ENCODE measurements at places on chromosomes 2 and 18.

GRCh38 chr2:191228861-191229260, 16.3 kb upstream of the MYO1B start:
- DNase-seq, result no peak

DNA sequence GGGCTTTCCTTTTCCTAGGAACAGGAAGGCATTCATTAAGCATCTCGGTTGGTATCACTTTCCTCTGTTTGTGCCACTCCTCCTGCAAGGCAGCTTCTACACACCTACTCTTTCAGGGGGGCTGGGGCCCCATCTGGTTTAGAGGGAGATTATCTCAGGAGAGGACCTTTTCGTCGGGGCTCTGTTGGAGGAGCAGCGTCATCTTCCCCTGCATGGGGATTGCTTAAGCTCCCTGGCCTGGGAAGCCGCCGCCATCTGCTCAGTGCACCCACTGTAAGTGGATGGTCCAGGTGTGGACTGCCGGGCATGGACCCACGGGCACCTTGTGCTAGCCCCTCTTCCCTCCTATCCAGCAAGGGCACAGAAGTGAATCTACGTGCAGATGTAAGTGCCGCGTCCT, 355.3 kb upstream of the SMIM21 start:
- DNase-seq, result no peak

DNA sequence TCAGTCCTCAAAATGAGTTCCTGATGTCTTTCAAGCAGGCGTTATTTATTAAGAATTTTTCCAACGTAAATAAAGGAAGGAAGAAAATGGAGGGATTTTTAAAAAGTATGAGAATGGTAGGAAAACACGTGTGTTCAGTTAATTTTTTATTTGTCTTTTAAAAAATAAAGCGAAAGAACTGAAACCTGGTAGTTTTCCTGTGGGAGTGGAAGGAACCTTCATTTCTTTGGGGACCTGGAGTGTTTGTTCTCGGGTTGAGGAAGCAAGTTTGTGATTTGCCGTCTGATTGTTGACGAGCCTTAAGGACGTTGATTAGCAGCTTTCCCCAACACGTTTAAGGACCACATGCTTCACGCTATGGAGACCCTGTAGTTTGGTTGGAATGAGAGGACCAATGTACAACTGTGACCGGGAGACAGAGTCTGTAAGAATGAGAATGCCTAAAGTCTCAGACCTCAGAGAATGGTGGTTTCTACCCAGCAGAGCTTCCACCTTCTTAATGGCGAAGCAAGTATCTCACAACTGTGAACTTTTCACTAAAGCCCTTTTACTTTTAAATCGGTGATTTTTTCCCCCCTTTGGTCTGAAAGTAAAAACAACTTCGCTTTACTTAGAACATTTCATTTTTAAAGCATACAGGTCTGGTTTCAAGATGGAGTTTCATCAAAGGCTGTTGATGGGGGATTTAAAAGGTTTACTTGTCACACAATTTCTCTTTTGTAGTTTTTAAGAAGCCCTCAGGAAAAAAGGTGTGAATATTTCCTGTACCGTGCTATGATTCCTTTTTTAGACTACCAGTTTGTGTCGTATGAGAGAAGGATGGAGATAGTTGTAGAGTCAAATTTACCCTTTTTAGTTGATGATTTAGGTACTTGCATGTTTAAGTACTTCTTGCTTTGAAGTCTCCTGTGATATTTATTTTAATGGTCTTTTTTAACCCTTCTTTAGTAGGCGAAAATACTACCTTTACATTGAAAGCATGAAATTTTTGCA, 1.4 kb downstream of the TTC39C start:
- no peak for DNase-seq

DNA sequence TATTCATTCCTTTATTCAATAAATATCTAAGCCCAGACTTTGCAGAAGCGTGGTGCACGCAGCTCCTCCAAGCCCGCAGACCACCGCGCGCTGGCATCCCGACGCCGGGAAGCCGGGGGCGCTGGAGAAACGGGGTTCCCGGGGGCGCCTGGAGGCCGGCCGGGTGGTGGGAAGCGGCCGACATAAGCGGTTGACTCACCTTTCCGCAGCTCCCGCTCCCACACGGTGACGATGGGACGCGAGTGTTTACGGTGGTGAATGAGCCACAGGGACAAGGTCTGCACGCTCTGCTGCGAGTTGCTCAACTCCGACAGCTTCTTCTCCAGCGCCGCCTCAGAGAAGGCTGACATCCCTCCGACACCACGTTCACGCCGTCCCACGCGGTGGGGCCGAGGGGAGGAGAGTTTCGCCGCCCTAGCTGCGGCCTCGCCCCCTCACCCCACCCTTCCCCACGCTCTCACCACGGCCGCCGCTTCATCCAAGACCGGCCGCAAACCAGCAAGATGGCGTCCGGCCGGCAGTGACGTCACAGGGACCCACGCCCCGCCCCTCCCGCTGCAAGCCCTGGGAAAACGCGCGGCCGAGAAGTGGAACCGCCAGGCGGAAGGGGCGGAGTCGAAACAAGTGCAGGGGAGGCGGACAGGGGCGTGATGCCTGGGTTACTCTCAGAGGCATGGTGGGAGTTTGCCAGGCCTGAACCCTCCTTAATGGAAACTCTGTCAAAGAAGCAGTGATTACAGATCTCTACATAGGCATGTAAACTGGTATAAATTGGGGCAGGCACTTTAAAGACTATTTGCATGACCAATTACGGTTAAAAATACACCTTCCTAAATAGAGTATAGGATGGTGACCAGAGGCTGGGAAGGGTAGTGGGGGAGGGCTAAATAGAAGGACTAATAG, at the start of gene RPRD1A:
RPRD1A (minus strand) TSS at position 505 of the 903 bp plus-strand sequence; CDS start at position 350, 155 bp downstream.
- DNase-seq, result peak; percentile 96

DNA sequence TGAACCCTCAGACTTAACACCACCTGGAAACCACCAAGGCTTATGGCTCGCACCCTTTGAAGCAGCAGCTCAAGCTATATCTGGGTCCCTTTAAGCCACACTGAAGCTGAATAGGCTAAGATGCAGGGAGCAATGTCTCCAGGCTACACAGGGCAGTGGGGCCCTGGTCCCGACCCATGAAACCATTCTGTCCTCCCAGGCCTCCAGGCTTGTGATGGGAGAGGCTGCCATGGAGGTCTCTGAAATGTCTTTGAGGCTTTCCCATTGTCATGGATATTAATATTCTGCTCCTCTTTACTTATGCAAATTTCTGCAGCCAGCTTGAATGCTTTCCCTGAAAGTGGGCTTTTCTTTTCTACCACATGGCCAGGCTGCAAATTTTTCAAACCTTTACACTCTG, 608.7 kb downstream of the CNTNAP5 start:
- no peak for DNase-seq

- no peak for DNase-seq
These were observed 1.3 kb upstream of the TGFBRAP1 start for GRCh38 chr2:105330681-105331375.

DNA sequence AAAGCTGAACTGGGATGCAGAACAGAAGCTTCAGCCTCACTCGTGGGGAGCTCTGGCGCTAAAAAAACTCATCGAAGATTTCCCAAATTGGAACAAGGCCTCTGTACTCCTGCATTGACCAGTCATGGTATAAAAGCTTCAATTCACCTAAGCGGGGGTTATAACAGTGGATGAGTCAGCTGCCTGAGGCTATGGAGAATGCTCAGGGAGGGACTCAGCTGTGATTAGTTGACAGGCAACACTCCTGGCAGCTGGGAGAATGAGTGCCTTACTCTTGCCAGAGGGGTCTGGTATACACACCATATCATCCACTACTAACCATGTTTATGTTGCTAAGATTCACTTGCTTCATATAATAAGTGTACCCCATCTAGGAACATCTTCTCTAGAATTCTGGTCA, 350.6 kb upstream of the VRK2 start:
- DNase-seq, result no peak

DNA sequence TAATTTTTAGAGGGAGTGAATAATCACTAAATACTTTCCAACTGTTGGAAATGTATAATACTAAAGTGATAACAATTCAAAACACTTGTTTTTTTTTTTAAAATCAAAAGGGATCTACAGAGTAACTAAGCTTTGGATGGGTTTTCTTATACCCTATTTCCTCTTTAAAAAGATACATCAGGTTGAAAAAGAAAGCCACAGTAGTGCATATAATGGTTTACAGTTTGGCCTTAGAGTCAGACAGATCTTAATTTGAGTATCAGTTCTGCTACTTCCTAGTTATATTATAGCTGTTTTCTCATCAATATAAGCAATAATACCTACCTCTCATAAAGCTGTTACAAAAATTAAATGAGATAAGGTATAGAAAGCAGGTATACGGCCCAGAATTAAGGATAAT, 28.5 kb downstream of the PSME4 start:
- DNase-seq, result no peak

DNA sequence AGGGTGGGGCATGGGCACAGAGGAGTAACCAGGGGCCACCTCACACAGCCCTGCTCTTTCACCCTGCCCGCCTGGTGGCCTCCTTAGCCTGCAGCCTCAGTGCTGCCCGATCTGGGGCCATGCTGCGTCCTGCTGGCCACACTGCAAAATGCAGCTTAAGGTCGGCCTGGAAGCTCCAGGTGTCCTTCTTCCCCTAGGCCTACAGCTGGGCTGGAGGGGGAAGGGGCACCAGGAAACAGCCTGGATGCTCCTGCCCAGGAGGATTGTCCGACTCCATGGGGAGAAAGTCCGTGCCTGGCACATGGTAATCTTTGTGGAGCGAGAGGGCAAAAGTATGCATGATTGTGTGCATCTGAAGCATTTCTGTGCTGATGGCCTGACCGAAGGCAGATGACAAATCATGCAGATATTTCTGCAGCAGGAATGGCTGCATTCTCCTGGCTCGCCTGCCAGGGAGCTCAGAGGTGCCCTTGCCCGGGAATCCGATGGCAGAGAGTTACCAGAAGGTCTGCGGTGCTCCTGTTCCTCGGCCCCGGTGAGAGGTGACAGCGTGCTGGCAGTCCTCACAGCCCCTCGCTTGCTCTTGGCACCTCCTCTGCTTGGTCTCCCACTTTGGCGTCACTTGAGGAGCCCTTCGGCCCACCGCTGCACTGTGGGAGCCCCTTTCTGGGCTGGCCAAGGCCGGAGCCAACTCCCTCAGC, 12.8 kb upstream of the ALPP start:
- DNase-seq, result no peak

DNA sequence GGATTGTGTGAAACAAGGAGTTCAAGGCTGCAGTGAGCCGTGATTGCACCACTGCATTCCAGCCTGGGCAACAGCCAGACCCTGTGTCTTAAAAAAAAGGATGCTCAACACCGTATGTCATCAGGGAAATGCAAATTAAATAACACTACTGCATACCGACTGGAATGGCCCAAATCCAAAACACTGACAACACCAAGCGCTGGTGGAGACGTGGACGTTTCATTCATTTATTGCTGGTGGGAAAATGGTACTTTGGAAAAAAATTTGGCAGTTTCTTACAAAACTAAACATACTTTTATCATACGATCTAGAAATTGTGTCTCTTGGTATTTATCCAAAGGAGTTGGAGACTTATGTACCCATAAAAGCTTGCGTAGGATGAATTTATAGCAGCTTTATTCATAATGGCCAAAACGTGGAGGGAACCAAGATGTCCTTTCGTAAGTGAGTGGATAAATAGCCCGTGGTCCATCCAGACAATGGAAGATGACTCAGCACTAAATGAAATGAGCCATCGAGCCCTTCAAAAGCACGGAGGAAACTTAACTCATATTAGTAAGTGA, 24.2 kb downstream of the NEU4 start:
- DNase-seq, result no peak

DNA sequence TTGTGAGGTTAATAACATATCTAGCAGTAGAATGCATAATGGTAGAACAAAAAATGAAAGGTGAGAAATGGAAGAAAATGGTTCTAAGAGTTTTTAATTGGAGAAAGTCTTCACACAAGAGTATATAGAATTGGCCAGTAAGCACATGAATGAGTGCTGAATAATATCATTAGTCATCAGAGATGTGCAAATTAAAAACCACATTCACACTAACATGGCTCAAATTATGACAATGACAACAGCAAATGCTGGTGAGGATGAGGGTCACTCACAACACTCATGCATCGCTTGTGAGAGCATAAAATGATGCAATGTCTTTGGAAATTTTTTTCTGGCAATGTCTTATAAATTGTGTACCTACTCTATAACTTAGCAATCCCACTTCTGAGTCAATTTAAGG, 1355.4 kb upstream of the ACVR2A start:
- no peak for DNase-seq

- DNase-seq, result no peak
These were observed 275.1 kb downstream of the TGIF1 start for GRCh38 chr18:3725115-3725514.

DNA sequence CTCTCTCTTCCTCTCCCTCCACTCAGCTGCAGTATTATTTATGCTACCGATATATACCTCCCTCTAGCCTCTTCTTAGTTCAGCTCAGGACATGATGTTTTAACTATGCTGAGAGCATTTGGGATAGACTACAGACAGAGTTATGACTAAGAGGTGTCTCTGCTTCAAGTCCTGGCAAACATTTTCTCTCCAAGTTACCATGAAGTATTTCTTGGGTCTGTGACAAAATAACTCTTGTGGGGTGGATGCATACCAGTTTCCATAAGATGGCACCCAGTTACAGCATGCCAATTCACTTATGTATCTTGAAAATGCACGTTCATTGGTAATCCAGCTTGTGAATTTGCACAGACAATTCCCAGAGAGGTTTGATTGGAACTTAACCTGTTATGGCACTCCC, 737.6 kb downstream of the SLC4A3 start:
- DNase-seq, result no peak

DNA sequence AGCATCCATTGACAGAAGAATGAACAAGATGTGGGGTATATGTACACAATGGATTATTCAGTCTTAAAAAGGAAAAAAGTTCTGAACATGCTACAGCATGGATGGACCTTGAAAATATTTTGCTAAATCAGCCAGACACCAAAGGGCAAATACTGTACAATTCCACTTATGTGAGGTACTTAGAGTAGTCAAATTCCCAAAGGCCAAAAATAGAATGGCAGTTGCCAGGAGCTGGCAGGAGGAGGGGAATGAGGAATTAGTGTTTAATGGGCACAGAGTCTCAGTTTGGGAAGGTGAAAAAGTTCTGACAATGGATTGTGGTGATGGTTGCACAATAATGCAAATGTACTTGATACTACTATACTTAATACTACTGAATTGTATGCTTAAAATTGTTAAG, 193.2 kb downstream of the MBD2 start:
- DNase-seq, result no peak
